Activated CD8-positive, alpha-beta memory T cell treated with anti-CD3 and anti-CD28 coated beads for 24 hours (primary cell): ENCODE measurements at places on chromosomes 4 and X.

DNA sequence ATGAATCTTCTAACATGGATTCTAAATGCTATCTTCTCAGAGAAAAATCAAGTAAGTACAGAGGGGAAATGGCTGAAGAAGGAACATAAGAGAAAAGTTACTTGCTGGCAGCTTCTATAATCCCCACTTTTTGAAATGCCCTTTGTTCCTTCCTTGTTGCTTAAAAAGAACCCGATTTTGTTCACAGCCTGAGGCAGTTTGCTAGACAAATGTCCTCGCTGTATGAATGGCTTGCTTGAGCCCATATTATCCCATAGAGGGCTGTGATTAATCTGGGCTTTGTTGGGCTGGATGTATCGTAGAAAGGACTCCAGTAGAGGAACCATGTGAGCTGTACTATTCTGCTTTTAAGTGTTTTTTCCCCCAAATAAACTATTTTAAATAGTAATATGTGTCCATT lies 134.3 kb upstream of the FGF13 start:
- DNase-seq: no peak

GRCh38 chr4:38044060-38044459 lies 83.9 kb downstream of the PTTG2 start:
- no peak for DNase-seq

DNA sequence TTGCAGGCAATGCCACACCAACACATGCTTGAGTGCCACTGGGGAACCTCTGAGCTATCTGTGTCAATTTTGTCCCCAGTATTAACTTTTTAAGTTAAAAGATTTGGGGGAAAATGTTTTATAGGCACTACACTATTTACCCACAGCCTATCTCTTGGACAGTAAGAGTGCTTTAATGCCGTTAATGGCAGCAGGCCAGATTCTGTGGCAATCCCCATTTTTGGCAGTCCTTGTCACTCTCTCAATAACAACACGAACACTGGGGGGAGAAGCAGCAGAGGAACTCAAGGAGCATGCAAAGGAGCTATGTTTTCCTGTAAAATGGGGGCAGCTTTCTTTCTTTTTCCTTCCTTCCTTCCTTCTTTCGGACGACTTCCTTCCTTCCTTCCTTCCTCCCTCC lies 168.6 kb downstream of the NSUN7 start:
- DNase-seq: no peak

DNA sequence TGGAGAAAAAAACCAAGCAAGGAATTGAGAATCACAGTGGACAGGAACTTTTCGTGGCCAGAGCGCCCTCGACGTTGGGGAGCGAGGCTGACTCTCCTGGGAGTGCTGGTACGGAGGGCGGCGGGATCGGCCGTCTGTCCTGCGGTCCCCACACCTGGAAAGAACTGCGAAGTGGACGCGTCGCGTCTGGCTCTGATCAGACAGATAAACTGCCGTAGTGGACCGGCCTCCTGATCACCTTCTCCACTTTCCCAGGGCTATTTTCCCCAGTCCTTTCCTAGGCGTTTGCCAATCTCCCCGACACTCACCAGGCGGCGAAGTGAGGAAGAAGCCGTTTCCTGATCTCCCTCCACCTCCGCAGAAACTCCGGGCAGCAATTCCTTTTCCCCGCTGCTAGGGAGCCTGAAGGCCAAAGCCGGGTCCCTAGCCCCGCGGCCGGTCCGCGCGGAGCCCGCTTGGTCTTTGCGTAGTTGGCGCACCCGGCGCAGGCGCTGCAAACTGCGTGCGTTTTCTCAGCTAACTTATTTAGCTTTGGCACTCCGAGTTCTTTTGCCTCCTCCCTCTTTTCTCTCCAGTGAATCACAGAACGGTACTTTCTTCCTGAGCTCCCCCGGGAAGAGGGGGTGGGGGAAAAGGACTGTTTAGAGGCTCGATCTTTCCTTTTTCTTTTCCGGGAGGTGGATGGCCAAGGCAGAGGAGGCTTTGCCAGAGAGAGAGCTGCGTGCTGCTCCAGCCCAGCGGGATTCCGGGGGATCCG lies at the start of gene ARSJ:
Gene ARSJ (minus strand): TSS at position 500 of the 757 bp plus-strand sequence. CDS start 813 bp downstream, outside the sequence.
- peak; percentile 70 for DNase-seq

- no peak for DNase-seq
These were observed 1065.7 kb upstream of the PABPC4L start for GRCh38 chr4:135267148-135267865.

DNA sequence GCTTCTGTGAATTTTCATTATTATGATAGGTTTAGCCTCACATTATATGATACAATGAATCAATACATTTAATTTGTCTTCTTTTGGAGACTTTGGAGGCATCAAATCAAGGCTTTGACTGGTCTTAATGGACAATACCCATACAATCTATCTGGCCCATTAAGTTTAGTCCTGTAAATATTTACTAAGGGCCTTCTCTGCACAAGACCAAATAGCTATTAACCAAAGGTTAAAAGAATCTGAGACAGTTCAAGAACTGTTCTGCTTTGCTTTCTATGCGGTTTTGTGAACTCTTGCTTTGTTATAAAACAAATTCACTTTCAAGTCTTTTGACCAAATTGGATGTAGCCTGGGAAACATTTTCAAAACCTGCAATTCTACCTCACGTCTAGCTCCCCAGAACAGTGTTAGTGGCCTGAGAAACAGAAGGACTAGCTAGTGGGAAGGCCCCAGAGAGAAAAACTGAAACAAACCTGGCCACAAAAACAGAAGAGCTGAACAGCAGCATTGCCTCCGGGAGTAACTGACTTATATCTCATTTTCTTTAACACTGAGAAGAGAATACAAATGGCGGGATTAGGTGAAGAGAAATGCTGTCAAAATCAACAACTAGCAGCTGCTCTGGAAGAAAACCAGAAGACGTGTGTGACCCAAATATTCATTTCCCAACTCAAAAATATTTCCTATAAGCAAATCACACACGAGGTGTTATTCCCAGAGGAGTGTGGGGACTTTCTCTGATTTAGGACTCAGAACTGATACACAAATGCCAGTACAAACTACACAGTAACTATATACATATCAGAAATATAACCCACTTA lies 548 bp downstream of the TLR1 start:
- no peak for DNase-seq

GRCh38 chr4:147378780-147379179 lies 102.1 kb upstream of the EDNRA start:
- DNase-seq: no peak

GRCh38 chr4:148044912-148045352 lies 313.0 kb downstream of the ARHGAP10 start:
- no peak for DNase-seq

DNA sequence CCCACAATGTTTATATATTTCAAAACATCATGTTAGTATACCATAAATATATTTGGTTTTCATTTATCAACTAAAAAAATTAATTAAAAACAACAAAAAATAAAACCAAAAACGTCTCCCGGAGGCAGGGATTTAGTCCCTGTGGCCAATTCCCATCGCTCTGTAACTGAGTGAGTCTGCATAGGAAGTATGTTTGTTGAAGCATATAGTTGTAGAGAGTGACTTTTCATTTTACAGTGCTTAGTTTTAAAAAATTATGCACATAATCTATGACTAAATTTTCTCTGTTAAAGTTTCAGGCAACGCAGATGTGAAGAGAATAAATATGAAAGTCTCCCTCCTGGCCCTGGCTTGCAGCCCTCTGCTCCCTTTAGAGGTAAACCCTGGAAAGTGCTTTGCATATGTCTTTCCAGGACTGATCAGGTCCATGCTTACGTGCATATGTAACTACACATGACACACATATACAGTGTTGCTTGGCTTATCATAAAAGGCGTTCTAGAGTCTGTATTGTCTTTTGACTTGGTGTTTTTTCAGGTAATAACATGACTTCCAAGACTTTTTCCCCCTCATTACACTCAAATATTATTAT lies 63.4 kb upstream of the SORBS2 start:
- no peak for DNase-seq

- no peak for DNase-seq
These were observed 397.4 kb downstream of the SPOCK3 start for GRCh38 chr4:166836865-166837264.

DNA sequence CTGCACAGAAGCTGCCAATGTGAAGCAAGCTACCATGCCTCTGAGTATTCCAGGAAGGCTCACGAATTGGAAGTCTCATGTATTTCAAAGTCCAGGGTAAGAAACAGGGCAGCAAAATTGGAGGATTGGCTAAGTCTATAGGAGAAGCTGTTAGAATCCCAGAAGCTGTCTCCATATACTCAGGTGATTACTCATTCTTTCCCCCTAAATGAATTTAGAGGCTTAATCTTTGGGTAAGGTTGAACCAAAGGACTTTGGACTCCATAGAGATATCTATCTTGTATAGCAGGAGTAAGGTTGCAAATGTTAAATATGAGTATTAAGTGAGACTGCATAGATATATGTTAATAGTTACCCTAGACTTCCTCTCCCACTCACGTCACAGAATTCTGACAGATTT lies 36.3 kb downstream of the STBD1 start:
- DNase-seq: no peak

GRCh38 chrX:110851780-110852179 lies 56.2 kb upstream of the CHRDL1 start:
- DNase-seq: no peak

- DNase-seq: no peak
These were observed 40.5 kb upstream of the ZNF827 start for GRCh38 chr4:145979160-145979559.

DNA sequence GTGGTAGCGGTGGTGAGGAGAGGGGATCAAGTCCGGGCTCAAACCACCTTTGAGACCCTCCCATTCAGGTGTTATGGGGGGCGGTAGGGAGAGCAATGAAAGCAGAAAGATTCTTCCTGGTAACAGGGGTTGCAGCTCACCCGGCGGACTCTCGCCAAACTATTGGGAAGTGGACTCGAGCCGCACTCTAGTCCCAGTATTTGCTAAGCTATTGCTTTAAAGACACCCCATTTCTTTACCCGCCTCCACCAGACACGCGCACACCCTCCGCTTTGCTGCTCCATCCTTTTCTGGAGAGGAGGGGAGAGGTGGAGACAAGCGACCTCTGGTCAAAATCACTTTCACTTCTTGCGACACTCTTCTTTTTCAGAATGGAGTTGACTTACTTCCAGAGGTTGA lies 625 bp upstream of the GABRA4 start:
- no peak for DNase-seq

- no peak for DNase-seq
These were observed 40.2 kb upstream of the HS3ST1 start for GRCh38 chr4:11468901-11469300.

GRCh38 chrX:69031971-69032391 lies 133.3 kb downstream of the PJA1 start:
- peak; percentile 33 for DNase-seq

DNA sequence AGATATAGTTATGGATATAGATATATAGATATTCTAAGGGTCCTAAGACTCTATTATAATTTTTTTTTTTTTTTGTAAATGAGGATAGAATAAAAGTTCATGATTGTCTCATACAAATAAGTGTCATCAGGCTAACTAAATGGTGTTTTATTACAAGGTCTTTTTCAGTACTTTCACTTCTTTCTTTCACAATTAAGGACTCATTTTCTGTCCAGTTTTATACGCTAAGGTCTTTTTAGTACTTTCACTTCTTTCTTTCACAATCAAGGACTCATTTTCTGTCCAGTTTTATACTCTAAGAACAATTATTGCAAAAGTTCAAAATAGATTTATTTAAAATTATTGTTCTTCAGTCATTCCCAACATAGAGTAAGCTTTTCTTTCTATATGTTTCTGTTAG lies 32.7 kb downstream of the RUFY3 start:
- no peak for DNase-seq

GRCh38 chr4:92812652-92813051 lies 508.9 kb downstream of the GRID2 start:
- no peak for DNase-seq

DNA sequence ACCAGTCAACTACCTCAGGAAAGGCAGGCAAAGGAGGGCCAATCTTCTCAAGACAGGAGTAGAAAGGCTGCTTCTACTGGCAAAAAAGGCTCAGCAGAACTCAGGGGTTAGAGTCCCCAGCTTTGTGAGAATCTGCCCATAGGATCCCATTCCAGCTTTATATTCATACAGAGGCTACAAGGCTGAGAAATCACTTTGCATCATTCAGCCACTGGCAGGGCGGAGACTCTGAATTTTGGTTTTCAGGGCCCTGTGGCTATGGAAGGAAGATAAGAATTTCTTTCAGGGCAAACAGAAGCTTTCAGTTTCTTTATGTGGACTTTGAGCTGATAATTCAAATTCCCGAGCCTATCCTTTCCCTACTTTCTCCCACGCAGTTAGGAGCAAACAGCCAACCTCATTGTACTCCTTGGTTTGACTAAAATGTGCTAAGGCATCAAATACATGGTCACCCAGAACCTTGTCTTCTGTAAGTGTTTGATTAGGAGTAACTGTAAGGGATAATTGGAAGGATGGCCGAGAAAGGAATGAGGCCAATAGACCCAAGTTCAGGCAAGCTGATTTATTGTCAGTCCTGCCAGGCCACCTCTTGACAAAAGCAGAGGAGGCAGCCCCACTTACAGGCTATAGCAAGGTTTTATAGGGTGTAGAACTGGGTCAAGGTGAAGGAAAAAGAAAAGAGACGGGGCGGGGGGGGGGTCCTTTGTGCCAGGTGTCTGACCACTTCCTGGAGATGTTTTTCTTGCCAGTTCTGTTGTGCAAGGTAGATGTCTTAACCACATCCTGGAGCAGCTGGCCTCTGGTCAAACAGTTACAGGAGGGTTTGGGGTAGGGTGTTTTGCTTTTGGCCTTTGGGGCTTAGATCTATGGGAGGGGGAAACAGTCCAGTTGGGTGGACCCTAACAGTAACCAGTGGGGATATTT lies 165.3 kb upstream of the PPP1R2C start:
- DNase-seq: peak; percentile 68

- no peak for DNase-seq
These were observed 40.6 kb upstream of the PHEX start for GRCh38 chrX:21991504-21991903.

- DNase-seq: no peak
These were observed 17.7 kb downstream of the MRFAP1 start for GRCh38 chr4:6658209-6658595.

DNA sequence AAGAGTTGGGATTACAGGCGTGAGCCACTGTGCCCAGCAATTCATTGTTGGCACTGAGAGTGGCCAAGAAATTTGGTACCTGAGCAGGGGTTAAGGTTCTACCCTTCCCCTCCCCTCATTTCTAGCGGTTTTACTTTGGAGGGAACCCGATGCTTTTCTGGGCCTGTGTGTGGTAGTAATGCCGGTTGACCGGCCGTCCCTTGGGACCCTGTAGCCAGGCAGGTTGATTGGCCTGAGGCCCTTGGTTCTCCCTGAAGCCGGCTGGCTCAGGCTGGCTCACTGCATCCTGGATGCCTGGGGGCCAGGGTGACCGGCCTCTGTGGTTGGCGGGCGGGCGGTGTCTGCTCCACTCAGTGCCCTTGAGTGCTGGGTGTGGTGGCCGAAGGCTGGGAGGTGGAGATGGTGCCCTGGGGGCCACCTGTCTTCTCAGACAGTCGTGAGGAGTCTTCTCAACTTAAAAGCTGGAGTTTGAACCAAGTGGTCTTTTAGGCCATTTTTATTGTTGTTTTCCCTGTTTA lies 45.6 kb downstream of the RGS12 start:
- peak; percentile 47 for DNase-seq

- DNase-seq: no peak
These were observed 546 bp downstream of the ZRSR2 start for GRCh38 chrX:15790769-15791290.

GRCh38 chrX:17579026-17579425 lies 158.3 kb upstream of the SCML1 start:
- DNase-seq: no peak
